ENCODE measurements at places on chromosomes 13 and 19. TPM values are rescaled to one million over a fixed set of nuclear protein-coding genes. Genes with fewer than 3 reads are reported as not detected.

Gene MAP4K1
- total RNA-seq, result 13.2 TPM

Gene ZNF283
- 15.2 TPM for total RNA-seq

Gene USE1
- 18.7 TPM for total RNA-seq

Gene ADGRE2
- total RNA-seq, result 8.1 TPM

Gene SLITRK5
- total RNA-seq, result 0.32 TPM

Gene C1QTNF9
- 0.99 TPM for total RNA-seq

Gene SERTM1
- not detected for total RNA-seq

DNA sequence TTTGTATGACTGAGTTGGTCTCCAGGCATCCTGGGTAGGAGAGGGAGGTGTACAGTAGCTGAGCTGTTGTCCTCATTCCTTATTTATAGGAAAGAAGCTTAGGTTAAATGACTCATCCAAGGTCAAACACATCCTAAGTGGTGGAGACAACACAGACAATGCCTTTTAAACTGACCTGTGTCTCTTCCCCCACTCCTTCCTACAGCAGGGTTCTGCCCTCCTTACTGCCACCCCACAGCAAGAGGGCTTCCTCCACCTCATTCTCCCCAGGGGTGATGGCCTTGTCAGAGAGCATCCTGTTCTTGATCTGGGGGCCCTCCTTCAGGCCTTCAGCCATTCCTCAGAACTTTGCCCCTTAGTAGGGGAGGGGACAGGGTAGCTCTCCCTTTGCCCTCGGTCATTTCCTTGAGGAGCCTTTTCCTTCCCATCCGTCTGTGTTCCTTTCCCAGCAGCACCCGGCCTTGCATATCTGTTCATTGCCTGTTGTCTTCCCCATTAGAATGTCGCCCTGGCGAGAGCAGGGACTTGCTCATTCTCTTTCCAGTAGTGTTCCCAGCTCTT lies 48.2 kb upstream of the GPI start:
- H3K4me1 ChIP-seq, result no peaks in the 10 kb centered on the region
- no peaks in the 10 kb centered on the region for H3K27me3 ChIP-seq
- H3K36me3 ChIP-seq, result no peaks in the 10 kb centered on the region
- no peak for DNase-seq

DNA sequence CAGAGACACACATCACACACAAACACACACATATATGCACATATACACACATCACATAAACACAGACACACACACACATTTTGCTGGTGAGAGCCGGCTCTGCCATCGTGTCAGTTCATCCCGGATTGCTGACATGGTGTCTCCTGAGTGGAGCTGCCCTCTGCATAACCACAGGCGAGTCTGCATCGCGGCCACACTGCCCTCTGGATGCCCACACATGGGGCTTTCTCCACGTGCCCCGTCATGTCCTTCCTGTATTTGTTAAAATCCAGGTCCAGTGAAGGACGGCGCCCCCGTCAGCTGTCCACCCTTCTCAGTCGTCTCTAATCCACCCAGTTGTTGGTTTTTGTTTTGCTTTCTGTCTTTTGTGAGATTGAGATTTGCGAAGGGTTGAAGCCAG lies 52.6 kb upstream of the F7 start:
- H3K4me3 ChIP-seq, result no peak overlapping the region
- DNase-seq, result peak; percentile 38
- no peaks in the 10 kb centered on the region for H3K27me3 ChIP-seq
- no peak overlapping the region for H3K27ac ChIP-seq
- H3K36me3 ChIP-seq, result no peaks in the 10 kb centered on the region

DNA sequence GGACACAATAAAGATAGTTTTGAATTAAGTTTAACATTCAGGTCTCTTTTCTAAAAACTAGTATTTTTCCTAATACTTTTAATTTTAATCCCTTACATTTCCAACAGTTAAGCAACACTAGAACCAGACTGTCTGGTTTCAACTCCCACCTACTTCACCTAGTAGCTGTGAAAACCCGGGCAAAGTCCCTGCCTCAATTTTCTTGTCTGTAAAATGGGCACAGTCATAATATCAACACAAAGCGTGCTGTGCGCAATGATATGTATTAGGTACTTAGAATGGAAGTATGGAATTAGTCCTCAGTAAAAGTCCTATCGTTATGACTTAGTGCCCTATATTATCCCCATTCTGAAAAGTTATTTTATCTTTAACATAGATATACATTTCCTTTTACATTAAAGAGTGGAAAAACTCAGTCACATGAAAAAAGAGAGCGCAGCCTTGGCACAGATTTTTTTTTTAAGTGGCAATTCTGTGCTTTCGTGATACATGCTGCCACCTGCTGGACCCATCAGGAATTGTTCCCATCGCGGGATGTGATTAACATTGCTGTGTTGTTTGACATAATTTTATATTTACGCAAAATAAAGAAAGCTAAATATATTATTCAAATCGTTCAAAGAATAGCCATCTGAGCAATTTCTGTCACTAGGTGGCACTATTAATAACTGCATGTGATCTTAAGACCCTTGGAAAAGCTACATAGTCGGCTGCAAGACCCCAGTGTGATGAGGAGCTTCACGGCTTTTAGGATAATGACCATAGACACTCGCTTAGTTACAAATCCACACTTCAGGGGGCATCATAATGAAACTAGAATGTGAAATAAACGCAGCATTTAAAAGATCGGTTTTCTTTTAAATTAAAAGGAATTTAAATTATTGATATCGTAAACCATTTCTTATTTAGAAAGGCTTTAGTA lies 59.9 kb downstream of the LIG4 start:
- H3K4me1 ChIP-seq, result no peaks in the 10 kb centered on the region
- H3K36me3 ChIP-seq, result no peaks in the 10 kb centered on the region
- H3K27ac ChIP-seq, result no peak overlapping the region

- H3K36me3 ChIP-seq, result no peaks in the 10 kb centered on the region
- DNase-seq, result peak; percentile 88
- H3K27ac ChIP-seq, result no peak overlapping the region
- no peaks in the 10 kb centered on the region for H3K27me3 ChIP-seq
These were observed 225.2 kb downstream of the FOXO1 start for GRCh38 chr13:40440990-40441820.
